Mammary epithelial cell (primary cell): ENCODE measurements at places on chromosomes 5 and 9. TPM values are rescaled to one million over a fixed set of nuclear protein-coding genes. Genes with fewer than 3 reads are reported as not detected.
A peak's percentile ranks its signal among the peaks of the same experiment; 100 is the strongest.

PCDHA12 gene
- 6.8 TPM for total RNA-seq

DNA sequence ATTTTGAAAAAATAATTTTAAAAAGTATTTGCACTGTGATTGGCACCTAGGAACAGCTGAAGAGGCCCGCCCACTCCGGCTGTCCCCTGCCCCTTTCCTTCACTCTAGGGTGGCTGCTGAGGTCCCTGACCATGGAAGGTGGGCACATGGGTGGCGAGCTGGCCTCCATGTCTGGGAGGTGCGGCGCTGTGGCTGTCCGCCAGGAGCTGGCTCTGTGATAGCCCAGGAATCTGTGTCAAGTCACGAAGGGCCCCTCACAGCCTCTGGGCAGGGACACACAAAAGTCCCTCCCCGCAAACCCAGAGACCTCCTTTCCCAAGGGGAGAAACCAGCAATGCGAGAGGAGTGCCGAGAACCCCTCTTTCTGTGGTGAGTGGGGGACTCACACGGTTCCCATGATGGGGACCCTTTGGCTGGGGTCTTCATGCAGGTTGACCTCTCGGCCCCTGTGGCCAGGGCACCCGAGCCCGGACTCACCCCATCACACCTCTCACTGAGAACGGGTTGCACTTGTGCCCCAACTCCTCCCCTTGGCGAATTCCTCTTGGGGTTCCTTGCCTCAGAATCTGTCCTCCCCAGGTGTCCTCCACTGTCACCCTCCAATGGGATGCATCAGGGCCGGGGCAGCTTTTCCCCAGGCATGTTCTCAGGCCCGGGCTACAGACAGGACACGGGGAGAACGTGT lies 168.0 kb downstream of the GAPVD1 start:
- DNase-seq = no peak

ARL14EPL gene
- total RNA-seq = not detected

GRCh38 chr5:65299861-65300260 lies 181.9 kb downstream of the ADAMTS6 start:
- no peak for DNase-seq

DNA sequence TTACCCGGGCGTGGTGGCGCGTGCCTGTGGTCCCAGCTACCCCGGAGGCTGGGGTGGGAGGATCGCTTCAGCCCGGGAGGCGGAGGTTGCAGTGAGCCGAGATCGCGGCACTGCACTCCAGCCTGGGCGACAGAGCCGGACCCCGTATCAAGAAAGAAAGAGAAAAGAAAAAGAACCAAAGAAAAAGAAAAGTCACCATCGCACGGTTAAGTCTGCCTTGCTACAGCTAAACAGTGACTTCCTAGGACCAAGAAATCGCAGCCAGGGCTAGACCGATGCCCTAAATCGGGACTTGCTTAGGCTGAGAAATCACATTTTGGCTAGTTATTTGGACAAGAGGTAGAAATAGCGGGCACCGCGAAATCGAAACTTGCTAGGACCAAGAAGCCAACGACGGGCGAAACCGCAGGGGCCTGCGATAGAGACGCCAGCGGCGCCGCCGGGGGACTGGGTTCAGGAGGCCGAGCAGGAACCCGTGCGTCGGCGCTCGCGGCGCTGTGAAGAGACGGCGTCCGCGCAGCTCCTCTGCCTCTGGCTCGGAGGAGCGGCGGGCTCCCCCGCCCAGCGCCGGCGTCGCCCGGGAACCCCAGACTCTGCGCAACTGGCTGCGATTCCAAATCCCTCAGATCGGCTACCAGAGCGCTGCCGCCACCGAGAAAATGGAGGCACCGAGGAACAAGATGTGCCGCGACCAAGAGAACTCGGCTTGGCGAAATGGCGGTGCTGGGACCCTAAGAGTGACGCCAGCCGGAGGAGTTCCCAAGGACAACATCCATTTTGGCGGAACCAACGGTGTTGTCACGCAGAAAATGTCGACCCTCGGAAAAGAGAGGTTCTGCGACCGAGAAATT lies 26.1 kb upstream of the ANXA2R start:
- peak; percentile 74 for DNase-seq

SLC6A3 gene
- total RNA-seq = not detected

NFIB gene
- 60.0 and 64.3 TPM in 2 replicates for total RNA-seq

DNA sequence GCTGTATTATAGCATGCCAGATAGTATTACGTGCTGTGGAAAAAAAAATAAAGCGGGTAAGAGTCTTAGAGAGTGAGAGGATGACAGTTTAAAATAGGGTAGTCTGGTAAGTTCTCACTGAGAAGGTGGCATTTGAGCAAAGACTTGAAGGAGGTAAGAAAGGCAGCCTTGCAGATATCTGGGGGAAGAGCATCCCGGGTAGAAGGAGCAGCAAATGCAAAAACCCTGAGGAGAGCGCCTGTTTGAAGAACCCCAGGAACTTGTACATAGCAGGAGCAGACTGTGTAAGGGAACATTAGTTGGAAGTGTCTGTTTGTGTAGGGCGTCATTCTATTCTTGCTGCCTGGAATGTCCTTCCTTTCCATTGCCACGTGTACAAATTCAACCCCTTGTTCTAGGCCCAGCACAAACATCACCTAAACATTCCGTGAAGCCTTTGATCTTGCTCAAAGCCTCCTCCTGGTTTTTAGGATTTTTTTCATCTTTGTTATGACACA lies 2.6 kb downstream of the AP3S1 start:
- no peak for DNase-seq

DNA sequence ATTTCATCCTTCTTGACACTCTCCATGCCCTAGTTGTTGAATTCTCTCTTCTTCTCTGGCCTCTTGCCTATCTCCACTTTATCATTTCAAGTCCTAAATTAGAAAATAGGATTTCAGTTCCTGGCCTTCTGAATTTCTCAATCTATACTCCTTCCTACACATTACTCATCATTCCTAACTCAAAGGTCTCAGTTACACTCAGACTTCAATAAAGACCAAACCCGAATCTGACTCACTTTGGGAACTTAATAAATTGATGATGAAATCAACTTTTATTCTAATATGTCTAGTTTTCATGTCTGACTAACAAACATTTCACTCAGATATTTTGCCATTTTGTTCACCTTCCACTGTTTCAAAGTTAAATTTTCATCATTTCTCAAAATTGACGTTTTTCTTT lies 113.6 kb upstream of the TSLP start:
- peak; percentile 93 for DNase-seq

GRCh38 chr5:135332519-135333150 lies 66.4 kb downstream of the MACROH2A1 start:
- DNase-seq = peak; percentile 36

GRCh38 chr5:93735378-93735777 lies 6.0 kb downstream of the POU5F2 start:
- no peak for DNase-seq

DNA sequence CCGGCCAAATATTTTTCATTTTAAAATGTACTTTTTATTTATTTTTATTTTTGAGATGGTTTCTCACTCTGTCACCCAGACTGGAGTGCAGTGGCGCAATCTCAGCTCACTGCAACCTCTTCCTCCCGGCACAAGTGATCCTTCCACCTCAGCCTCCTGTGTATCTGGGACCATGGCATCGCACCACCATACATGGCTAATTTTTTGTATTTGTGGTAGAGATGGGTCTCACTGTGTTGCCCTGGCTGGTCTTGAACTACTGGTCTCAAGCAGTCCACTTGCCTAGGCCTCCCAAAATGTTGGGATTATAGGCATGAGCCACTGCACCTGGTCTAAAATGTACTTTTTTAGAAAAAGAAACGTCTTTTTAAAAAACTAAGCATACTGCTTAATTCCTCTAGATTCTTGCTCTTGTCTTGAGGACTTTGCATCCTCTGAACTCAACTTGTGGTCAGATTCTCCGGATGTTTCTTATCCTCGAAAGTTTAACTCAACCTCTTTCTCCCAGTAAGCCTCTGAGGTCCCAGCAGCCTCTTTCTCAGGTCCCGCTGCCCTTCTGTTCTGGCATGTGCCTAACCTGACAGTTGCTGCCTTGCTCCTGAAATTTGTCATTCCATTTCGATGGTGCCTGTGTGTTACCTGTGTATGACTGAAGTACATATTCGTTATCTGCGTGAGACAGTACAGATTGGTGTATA lies 63.0 kb downstream of the TRIO start:
- DNase-seq = no peak

GRCh38 chr9:16726718-16727451 lies 143.6 kb downstream of the BNC2 start:
- DNase-seq = peak; percentile 71

GRCh38 chr9:942805-943580 lies 33.5 kb upstream of the DMRT3 start:
- DNase-seq = no peak

DNA sequence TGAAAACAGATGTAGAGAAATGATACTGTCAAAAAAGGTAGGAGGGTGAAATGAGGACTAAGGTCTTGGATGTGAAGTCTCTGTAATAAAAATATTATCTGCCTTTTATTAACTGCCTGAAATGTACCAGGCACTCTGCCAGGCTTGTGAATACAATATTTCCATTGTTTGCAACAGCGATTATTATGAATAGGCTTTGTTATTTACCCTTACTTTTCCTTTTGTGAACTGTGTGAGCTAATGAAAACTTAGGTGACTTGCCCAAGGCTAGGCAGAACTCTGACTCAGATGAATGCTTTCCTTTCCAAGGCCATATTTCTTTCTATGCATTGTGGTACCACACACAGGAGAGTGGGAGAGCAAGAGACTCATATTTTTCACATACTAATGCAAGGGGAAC lies 204.1 kb downstream of the CDH12 start:
- peak; percentile 92 for DNase-seq

GRCh38 chr5:32115985-32116384 lies 58.1 kb downstream of the GOLPH3 start:
- DNase-seq = no peak

- no peak for DNase-seq
Measured at GRCh38 chr5:68054638-68055037, 160.9 kb upstream of the PIK3R1 start.

GRCh38 chr9:121735065-121735792 lies 83.8 kb downstream of the DAB2IP start:
- DNase-seq = peak; percentile 70

- DNase-seq = no peak
Measured at GRCh38 chr9:91408475-91408874, 15.2 kb downstream of the NFIL3 start.

- DNase-seq = no peak
Measured at GRCh38 chr5:73126381-73126780, 6.0 kb downstream of the TMEM171 start.

F2RL2 gene
- total RNA-seq = 0.17 TPM

DNA sequence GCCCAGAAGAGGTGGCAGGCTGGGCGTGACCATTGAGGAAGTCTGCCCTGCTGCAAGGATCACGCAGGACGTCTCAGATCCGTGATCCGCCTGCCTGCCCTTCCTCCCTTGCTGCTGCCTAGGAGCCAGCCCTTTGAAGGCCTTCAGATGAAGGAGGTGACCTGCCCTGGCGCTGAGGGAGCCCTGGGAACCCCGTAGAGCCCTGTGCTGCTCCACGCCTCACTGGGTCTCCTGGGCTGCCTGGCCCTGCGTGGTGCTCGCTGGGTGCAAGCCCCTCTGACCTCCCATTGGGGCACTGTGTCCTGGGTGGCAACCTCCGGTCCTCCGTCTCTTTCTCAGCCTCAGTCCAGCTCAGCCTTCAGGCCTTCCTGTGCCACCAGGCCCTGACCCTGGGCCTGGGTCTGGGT lies 295.3 kb upstream of the IRX4 start:
- DNase-seq = no peak

DNA sequence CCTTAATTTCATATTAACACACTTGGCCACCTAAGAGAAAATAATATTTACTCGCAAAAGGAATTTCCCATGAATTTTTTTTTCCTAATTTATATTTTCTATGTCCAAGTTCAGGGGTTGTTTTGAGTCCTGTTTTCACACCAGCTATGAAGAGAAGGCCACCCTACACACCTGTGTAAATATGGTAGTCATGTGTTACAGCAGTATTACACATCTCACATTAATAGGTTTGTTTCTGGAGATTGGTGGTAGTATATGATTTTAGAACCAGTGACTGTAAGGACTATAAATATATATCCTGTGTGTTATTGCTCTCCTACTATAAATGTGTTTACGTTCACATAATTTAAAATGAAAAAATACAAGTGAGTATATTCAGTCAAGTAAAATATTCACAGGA lies 147.5 kb downstream of the PAM start:
- peak; percentile 36 for DNase-seq

DNA sequence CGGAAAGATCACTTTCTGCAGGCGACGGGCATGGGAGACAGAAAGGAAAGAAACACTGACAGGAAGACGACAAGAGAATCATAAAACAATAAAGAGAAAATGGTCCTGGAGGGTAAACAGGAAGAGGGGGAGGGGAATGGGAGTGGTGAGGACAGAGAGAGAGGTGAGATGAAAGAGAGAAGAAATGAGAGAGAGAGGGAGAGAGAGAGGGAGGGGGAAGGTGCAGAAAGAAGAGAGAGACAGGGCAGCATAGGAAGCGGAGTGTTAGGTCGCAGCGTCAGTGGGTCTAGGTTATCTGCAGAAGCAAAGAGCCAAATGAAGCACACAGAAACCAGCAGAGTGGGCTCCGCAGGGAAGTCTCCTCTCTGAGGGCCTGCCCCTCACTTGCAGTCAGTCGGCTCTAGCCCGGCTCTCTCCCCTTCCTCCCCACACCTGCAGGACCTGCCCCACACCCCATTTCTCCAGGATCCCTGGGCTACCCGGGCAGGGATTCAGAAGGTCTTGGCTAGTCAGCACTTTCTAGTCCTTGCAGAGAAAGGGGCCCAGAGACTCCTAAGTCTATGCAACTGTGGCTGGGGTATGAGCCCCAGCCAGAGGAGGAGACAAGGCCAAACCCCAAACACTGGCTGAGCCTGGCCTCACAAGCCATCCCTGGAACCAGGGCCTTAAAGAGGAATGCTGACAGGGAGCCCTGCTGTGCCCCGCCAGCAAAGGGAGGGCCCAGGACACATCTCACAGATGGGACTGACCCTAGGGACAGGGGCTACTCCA lies 29.7 kb upstream of the MEIKIN start:
- DNase-seq = no peak

DNA sequence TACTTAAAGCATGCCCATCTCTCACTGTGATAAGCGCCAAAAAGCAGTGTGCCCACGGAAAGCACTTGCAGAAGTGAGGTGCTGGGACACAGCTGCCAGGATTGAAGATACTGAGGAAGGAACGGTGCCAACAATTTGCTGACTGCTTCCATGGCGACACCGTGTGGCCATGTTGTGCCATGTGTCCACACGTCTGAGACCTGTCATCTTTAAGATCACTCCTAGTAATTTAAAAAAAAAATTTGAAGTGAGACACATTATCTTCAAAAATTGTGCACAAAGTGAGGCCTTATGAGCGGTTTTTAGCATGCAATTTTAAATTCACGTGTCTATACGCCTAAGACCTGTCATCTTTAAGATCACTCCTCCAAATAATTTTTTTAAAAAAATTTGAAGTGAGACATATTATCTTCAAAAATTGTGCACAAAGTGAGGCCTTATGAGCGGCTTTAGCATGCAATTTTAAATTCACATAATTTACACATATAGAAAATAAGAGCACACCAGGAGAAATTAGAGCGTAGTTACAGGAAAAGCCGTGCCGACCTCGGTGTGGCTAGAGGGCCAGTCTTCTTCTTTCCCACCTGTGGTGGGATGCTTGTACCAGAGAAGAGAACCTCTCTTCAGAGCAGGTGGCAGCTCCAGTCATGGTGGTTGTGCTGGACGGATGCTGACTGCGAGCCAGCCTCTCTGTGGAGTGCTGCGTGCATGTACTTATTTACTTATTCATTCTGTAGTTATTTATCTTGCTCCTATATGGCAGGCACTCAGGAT lies 21.4 kb upstream of the FLT4 start:
- peak; percentile 13 for DNase-seq

PALM2AKAP2 gene
- 22.3 and 22.9 TPM in 2 replicates for total RNA-seq

ANXA6 gene
- total RNA-seq = 32.5 TPM
